ENCODE measurements at places on chromosomes 2 and 18.
A peak's percentile ranks its signal among the peaks of the same experiment; 100 is the strongest.

DNA sequence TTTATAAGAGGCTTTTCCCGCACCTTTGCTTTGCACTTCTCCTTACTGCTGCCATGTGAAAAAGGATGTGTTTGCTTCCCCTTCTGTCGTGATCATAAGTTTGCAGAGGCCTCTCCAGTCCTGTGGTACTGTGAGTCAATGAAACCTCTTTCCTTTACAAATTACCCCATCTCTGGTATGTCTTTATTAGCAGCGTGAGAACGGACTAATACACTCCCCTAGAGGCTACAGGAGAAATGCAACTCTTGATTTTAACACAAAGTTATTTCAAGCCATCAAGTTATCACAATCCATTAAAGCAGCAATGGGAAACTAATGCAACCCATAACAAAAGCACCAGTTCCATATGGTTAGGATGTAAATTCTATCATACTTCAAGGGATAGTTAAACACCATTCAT, 1378.8 kb upstream of the DDX18 start:
- no peak for DNase-seq

- no peak for DNase-seq
Measured at GRCh38 chr2:95071856-95072255, 46.3 kb downstream of the MAL start.

DNA sequence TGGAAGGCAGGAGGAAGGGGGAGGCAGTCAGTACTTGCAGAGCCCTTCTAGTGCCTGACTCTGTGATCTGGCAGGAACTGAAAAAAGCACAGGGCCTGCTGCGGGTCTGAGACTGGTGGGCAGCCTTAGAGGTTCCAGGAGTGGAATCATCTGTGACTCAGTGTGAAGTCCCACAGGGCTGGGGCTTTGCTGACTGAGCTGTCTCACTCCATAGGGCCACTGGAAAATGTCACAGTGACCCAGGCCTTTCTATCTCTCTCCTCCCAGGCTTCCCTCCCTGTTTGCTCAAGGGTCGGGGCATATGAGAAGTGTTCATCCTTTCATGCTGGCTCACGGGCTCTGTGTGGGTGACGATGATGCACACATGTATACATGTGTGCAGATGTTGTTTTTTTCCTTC, 47.1 kb upstream of the ZFP36L2 start:
- no peak for DNase-seq

DNA sequence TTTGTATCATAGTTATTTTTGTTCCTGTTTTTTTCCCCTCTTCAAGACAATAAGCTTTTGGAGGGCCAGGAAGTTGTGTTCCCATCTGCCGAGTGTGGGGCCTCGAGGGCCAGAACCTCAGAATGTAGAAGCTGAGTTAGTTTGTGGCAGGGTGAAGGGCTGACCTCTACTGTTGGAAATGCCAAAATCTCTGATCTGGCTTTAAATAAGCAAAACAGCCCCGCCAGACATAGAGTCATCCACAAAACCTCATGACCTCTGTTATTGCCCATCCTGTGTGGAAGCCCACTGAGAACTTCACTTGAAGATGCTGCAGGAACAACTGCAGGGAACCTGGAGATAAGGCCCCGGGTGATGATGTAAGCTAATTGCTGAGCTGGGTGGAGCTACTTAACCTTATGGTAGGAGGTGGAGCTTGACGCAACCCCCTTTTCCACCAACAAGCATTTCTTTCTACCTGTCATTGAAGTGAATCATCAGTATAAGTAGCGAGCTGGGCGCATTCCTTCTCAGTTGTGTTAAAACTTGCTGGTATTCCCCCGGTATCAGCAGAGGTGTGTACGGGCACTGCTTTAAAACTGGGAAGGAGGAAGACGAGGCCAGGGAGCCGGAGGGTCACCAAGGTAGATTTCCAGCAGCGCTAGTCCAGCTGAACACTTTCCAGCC, 177.2 kb downstream of the NEDD4L start:
- DNase-seq = no peak

GRCh38 chr2:137467246-137467862, 496.9 kb upstream of the HNMT start:
- DNase-seq = no peak

GRCh38 chr2:240569998-240570530, 1.8 kb downstream of the RNPEPL1 start:
- peak; percentile 9 for DNase-seq

DNA sequence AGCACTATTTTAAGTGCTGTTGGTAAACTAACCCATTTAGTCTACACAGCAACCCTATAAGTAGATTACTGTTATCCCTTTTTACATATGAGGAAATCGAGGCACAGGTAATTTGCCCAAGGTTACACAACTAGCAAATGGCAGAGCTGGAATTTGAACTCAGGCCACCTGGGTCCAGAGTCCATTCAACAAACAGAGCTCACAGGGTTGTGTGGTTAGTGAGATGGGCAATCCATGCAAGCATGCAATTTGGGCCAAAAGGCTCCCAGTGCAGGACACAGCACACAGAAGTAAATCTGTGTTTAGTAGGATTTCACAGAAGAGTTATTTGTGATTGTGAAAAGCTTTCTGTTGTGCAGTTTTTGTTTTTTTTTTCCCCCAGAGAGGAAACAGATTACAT, 187.8 kb upstream of the MSH6 start:
- DNase-seq = no peak

- no peak for DNase-seq
Measured at GRCh38 chr18:42330296-42330695, 375.3 kb downstream of the PIK3C3 start.
